Stimulated activated CD4-positive, alpha-beta T cell treated with anti-CD3 and anti-CD28 coated beads, Interleukin-2, amount 100 ng/mL, for 48 hours (primary cell): ENCODE measurements at places on chromosomes 12 and 14.
A peak's percentile ranks its signal among the peaks of the same experiment; 100 is the strongest.

GRCh38 chr12:52522346-52523011, 2.3 kb upstream of the KRT5 start:
- DNase-seq = no peak

DNA sequence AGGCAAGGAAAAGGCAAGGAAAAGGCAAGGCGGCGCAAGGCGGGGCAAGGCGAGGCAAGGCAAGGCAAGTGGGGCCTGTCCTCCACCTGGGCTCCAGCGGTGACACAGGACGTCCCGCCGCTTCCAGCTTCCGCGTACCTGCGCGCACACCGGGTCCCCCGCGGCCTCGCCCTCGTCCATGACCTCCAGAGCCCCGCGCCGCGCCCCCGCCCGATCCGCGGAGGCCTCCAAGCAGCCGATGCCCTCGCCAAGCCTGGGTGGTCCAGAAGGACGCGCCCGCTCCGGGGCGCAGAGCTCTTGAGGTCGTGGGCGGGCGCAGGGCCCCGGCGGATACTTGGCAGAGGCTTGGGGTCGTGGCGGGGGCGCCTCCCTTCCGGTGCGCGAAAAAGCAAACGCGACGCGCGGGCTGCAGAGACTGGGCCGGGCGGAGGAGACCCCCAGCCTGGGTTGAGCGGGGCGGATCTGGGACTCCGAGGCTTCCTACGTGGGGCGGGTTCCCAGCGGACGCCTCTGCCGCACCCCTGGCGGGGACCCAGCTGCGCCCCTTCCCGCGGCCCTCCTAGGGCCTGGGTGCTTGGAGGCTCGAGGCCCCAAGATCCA, 60.8 kb upstream of the EIF5 start:
- DNase-seq = no peak

- DNase-seq = no peak
Measured at GRCh38 chr14:99093532-99094517, 178.2 kb downstream of the BCL11B start.

DNA sequence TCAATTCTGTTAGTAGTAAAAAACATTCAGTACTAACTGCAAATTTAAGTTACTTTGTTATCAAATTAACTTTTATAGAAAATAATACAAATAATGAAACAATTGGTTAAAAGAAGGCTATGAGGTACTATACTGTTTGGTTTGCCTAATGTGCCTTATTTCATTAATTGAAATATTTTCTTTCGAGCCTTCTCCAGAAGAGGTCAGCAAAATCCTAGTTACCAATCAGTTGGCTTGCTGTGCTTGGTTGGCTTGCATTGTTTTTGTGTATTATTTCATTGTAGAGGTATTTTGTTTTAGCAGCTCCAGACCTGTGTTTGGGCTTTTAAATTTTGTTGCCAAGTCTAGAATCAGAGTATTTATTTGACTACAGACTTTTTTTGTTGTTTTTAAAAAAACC, 68.5 kb downstream of the AEBP2 start:
- DNase-seq = no peak

DNA sequence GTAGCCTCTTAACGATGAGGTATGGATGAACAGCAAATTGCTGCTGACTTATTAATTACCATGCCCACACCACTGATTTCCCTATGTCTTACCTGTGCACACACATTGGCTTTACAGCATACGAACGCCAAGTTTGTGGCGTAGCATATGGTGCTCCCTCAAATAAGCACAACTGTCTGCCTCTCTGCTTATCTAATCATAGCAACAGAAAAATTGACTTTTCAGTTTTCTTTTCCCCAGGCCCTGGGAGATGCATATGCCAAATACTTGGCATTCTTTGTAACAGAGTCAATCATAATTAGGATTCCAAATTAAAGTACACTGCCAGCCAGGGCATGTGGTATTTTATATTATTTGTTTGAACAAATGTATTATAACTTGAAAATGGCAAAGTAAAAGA, 625.5 kb downstream of the DIO2 start:
- no peak for DNase-seq

GRCh38 chr12:54601841-54602240, 13.4 kb upstream of the PPP1R1A start:
- DNase-seq = no peak

DNA sequence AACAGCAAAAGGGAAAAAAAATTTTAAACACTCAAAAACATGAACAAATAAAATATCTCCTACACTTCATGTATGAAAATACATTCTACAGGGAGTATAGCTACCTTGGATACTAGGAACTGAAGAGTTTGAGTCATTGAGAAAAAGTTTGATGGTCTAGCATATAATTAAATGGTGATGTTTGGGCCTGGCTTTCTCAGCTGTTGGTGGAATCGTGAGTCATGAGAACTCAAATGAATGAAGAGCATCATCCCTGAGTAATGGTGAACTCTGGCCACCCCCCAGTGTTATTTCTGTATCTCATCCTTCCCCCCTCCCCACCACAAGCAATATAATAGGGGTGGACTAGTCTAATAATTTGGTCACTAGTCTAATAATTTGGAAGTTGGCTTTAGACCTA, 6.7 kb upstream of the SLC6A15 start:
- DNase-seq = no peak

DNA sequence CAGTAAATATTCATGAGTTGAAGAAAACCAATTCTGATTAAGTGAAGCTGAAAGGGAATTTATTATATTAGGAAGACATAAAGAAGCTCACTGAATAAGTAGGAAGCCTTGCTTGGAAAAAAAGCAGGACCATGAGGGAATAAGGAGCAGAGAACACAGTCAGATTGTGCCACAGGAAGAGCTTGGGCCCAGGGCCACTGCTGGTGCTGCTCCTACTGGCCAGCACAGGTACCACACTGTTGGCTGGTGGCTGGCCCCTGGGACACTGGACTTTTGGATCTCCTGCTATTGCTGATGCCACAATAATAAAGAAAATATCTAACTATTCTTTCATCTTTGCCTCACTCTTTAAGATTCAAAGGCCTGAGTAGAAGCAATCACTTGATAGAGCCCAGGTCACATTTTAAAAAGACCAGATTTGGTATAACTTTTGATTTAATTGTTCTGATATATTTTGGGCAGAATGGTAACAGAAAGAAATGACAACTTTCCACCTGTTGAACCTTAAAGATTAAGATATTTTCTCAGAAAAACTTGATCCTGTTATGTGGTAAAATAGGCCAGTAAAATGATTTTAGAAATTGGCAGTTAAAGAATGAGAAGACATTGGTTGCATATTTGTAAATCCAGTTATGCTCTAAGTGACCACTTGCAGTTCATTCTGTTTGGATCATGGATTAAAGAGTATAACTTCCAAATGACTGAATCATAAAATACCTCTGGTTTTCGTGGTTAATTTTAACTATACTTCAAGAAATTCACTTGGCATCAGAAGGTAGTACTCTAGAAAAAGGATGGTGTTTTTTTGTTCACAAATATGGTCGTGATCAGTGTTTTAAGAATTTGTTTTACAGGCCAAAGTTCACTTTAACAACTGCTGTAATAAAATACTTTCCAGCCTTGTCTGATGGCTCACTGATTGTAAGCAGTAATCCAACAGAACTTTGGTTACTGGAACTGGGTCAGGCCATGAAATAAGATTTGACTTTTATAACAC, 68.3 kb downstream of the DERA start:
- no peak for DNase-seq

DNA sequence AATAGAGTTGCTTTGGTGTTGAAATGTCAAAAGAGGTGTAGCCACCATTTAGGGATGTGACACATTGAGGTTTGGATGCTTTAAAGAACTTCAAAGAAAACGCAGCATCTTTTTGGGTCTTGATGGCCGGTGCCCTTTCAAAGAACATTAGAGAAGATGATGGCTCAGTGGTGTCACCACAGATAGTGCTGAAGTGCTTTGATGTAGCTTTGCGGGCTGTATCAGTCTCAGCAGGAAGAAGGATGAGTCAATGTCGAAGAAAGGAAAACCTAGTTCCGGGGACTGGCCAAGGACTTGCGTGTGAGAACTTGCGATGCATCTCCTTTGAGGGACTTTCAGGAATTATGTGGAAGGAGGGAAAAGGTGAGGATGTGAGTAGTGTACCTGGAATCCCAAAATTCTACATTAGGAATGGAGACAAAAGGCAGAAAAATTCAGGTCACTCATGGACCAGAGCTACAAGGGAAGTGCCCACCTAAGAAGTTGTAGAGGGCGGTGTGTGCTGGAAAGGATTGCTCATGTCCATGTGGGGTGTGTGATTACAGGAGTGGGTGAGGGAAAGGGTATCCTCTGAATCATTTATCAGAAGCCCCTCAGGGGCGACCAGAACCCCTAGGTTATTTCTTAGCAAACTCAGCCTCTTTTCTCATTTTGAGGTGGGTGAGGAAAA, 39.7 kb upstream of the GZMB start:
- DNase-seq = peak; percentile 50

- DNase-seq = no peak
Measured at GRCh38 chr12:123794027-123794426, 31.9 kb downstream of the DNAH10 start.

- DNase-seq = no peak
Measured at GRCh38 chr12:107319533-107320032, 226.2 kb upstream of the CRY1 start.

- DNase-seq = no peak
Measured at GRCh38 chr14:69553252-69553651, 21.4 kb downstream of the CCDC177 start.

GRCh38 chr12:79547735-79548609, 142.8 kb downstream of the PAWR start:
- DNase-seq = peak; percentile 15

- no peak for DNase-seq
Measured at GRCh38 chr12:31265722-31266121, 60.2 kb downstream of the SINHCAF start.

GRCh38 chr12:95336387-95337067, 118.9 kb downstream of the VEZT start:
- DNase-seq = no peak

- no peak for DNase-seq
Measured at GRCh38 chr12:114711689-114712152, 27.7 kb upstream of the TBX3 start.

DNA sequence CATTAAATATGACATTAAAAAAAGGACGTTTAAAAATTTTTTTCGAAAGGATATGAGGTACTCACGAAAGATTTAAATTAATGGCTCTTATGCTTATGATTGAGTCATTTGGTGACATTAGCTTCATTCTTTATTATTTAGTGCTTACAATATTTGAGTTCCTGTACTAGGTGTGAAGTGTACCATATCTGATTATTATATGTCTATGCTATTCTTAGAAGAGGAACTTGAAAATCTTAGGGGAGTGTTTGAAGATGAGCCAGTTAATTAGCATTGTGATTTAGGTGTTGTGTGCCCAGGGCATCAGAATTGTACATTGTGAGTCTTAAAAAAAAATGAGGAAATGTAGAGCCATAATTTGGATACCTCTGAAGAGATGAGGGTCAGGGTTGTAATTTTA, 118.6 kb downstream of the FUT8 start:
- DNase-seq = no peak

GRCh38 chr14:50006141-50006540, 110.2 kb downstream of the VCPKMT start:
- no peak for DNase-seq

DNA sequence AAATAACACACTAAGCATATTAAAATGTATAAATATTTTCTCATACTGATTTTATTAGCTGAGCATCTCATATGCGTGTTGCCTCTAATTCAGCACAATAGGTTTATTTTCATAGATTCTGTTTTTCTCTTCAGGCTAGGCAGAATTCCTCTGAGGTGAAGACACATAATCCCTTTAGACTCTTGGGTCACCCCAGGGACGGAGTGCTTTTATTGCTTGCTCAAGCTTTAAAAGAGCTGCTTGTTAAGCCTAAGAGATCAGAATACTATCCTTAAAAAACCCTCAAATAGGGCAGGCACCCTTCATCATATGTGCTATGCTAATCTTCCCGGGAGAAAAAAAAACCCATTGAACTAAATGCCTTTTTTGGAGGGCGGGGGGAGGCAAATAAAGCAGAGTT, 390.1 kb downstream of the KCNH5 start:
- no peak for DNase-seq
